ENCODE measurements at places on chromosomes 7 and 10. TPM values are rescaled to one million over a fixed set of nuclear protein-coding genes. Genes with fewer than 3 reads are reported as not detected.
A peak's percentile ranks its signal among the peaks of the same experiment; 100 is the strongest.

ELN gene
- not detected for total RNA-seq

CFTR gene
- total RNA-seq: not detected

ABCA13 gene
- 0.06 TPM for total RNA-seq

ALOX5 gene
- total RNA-seq: 13.6 TPM

CPN1 gene
- not detected for total RNA-seq

NXPH1 gene
- total RNA-seq: not detected

GRCh38 chr7:90552521-90552920 is 43.6 kb upstream of the CDK14 start:
- H3K27me3 ChIP-seq: peaks cover 6% of the 10 kb centered on the region
- no peaks in the 10 kb centered on the region for H3K4me1 ChIP-seq
- no peaks in the 10 kb centered on the region for H3K36me3 ChIP-seq
- H3K27ac ChIP-seq: no peak overlapping the region

DNA sequence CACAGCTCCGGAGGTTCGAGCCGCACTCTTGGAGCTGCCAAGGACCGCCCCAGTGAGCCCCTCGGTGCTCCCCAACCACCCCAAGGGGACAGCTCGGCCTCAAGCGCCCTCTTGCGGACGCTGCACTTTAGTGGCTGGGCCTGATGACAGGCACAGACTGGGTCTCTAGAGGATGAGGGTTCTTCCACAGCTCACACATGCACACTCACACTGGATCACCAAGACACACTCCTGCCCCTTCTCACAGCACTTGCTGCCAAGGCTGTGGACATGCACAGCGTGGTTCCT is 2.1 kb downstream of the RET start:
- H3K27me3 ChIP-seq: peaks cover 39% of the 10 kb centered on the region
- no peaks in the 10 kb centered on the region for H3K36me3 ChIP-seq
- no peak overlapping the region for H3K27ac ChIP-seq
- no peak for DNase-seq
- no peak overlapping the region for H3K4me3 ChIP-seq
- H3K4me1 ChIP-seq: peaks cover 7% of the 10 kb centered on the region

DNA sequence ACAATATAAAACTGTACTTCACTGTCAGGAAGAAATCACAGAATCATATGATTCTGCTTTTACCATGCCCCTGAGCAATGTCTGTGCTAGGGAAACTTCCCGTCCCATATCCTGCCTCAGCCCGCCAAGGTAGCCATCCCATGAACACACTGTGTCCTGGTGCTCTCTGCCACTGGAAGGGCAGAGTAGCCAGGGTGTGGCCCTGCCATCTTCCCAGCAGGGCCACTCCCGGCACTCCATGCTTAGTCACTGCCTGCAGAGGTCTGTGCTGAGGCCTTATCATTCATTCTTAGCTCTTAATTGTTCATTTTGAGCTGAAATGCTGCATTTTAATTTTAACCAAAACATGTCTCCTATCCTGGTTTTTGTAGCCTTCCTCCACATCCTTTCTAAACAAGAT is 31.8 kb downstream of the AP3M1 start:
- H3K27me3 ChIP-seq: no peaks in the 10 kb centered on the region
- H3K4me3 ChIP-seq: no peak overlapping the region
- no peak for DNase-seq

- peaks cover 35% of the 10 kb centered on the region for H3K4me1 ChIP-seq
- H3K27ac ChIP-seq: peak overlapping the region; percentile 2
- no peaks in the 10 kb centered on the region for H3K27me3 ChIP-seq
- no peak for DNase-seq
- peaks cover 4% of the 10 kb centered on the region for H3K36me3 ChIP-seq
These were observed 20.7 kb upstream of the GIMAP8 start for GRCh38 chr7:150429699-150430098.

GRCh38 chr7:38977685-38978084 is at the start of gene POU6F2:
Gene POU6F2, plus strand, starts transcription at chr7:38977909. Its CDS starts 45 bp downstream, at chr7:38977954.
- no peaks in the 10 kb centered on the region for H3K36me3 ChIP-seq
- peaks cover 54% of the 10 kb centered on the region for H3K27me3 ChIP-seq
- H3K4me3 ChIP-seq: no peak within 1 kb of the TSS

DNA sequence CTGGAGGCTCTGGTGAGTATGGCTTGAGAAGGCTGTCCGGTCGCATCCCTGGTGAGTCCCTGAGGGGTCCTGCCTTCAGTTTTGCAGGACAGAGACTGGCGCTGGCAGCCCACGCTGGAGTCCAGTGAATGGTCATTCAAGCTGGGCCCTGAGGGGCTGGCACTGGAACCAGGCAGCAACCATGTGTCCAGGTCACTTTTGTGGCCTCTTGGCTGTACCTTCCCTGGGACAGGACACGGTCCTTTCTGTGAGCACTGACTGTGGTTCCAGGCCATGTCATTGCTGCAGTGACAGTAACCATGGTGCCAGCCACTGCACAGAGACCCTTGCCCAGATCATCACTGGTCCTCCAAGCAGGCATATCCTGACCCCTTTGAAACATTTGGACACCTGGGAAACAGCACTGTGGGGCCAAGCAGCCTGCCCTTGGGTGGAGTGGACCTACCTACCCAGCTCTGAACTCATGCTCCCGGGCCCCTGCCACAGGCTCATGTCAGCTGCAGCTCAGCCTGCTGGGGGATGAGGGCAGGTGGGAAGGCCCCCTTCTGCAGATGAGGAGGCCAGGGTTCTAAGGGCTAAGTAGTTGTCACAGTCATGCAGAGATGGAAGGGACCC is 72.1 kb downstream of the ADCY1 start:
- no peak for DNase-seq
- no peaks in the 10 kb centered on the region for H3K36me3 ChIP-seq
- no peak overlapping the region for H3K27ac ChIP-seq
- no peak overlapping the region for H3K4me3 ChIP-seq

DNA sequence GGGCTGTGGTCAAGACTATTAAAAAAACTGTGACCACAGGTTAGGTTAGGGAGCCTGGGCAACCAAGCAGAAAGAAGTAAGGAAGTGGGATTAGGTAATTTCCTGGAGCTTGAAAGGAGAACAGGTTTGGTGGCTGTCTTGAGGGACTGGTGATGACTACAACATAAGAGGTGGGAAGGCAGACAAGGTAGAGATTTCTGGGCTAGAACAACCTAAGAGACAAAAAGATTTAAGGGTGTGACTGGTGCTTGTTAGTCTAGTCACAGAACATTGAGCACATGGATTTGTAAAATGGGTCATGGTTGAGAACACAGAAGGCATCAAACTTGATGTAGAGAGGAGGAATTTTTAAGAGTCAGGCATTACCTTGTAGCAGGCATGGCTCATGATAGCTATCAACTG is 123.7 kb upstream of the ASAH2 start:
- no peaks in the 10 kb centered on the region for H3K27me3 ChIP-seq
- peaks cover 6% of the 10 kb centered on the region for H3K4me1 ChIP-seq
- peaks cover 18% of the 10 kb centered on the region for H3K36me3 ChIP-seq
- no peak overlapping the region for H3K27ac ChIP-seq
- no peak for DNase-seq

DNA sequence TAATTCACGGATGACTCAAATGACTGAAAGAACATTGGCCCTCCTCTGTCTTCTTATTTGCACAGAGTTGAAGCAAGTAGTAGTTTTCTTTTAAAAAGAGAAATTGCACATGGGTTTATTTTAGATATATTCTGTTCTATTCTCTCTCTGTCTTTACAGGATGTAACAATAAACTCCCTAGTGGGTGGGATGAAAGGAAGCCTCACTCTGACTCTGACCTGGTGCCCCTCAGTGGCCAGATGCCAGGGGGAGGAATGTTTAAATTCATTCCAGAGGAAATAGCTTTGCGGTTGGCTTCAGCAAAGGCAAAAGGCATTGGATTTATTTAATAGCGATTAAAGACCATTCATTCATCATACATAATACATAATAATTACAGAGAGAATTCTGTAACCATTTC is 156.4 kb upstream of the MTPN start:
- H3K27me3 ChIP-seq: no peaks in the 10 kb centered on the region
- H3K4me3 ChIP-seq: no peak overlapping the region
- DNase-seq: no peak
- H3K27ac ChIP-seq: no peak overlapping the region
- no peaks in the 10 kb centered on the region for H3K36me3 ChIP-seq

- H3K4me3 ChIP-seq: no peak overlapping the region
- no peak overlapping the region for H3K27ac ChIP-seq
- peak; percentile 32 for DNase-seq
- H3K27me3 ChIP-seq: peaks cover 2% of the 10 kb centered on the region
These were observed 628.7 kb downstream of the TYW1 start for GRCh38 chr7:67625257-67625737.

DNA sequence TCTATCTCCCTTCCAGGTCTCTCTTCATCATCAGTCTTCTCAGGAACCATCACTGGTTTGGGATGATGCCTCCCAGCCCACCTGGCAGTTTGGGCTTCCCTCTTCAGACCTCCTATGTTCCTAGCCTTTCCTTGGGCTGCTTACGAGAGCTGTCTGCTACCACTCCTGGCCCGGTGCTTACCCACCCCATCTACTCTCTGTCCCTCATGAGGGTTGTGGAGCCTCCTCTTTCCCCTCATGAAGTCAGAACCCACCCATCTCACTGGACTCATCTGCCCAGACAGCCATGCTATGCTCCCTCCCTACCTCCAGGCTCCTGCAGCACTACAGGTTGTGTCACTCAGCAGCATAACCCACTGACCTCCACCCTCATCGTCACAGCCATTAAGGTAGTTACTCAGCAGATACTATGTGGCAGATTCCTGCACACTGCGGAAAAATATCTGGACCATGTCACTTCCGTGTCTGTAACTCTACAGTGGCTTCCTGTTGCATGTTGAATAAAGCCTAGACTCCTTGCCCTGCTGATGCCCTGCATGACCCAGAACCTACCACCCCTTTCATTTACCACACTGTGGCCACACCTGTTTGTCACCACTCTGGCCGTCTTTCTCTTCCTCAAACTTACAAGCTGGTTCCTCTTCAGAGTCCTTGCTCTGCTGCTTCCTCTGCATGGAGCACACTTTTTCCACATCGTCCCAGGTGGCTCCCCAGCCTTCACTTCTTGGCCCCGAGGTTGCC is 2.0 kb downstream of the DBNL start:
- peaks cover 53% of the 10 kb centered on the region for H3K4me1 ChIP-seq
- DNase-seq: peak; percentile 30
- H3K36me3 ChIP-seq: peaks cover 18% of the 10 kb centered on the region

DNA sequence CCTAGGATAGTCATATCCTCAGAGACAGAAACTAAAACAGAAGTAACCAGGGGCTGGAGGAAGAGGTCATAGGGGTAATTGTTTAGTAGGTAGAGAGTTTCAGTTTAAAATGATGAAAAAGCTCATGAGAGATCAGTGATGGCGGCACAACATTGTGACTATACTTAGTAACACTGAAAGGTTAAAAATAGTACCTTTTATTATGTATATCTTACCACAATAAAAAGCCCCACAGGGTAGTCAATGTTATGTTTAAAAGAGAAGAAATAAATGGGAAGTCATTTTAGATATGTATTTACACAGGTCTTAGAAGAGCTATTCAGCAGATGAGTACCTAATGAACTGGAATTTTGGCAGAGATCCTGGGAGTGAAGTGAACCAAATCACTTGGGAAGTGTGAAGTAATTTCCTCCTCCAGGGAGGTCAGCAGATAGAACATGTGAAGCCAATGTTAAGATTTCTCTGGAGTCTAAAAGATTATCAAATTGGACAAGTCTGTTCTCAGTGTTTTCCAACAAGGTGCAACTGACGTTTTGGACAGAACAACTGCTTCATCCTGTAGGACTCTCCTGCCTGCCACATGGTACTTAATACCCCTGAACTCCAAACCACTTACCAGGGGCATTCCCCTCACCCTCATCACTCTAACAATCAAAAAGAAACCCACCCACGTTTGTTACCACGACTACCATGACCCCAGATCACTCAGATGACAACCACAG is 6.4 kb downstream of the CDCA7L start:
- H3K27me3 ChIP-seq: no peaks in the 10 kb centered on the region
- peaks cover 55% of the 10 kb centered on the region for H3K4me1 ChIP-seq
- H3K36me3 ChIP-seq: peaks cover 55% of the 10 kb centered on the region
- H3K27ac ChIP-seq: peak overlapping the region; percentile 82
- DNase-seq: no peak

DNA sequence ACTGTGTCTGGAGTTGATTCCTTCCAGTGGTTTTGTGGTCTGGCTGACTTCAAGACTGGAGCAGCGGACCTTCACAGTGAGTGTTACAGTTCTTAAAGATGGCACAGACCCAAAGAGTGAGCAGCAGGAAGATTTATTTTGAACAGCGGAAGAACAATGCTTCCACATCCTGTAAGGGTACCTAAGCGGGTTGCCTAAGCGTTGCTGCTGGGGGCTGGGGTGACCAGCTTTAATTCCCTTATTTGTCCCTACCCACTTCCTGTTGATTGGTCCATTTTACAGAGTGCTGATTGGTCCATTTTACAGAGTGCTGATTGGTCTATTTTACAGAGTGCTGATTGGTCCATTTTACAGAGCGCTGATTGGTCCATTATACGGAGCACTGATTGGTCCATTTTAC is 13.2 kb downstream of the AKR1B15 start:
- peaks cover 5% of the 10 kb centered on the region for H3K36me3 ChIP-seq
- DNase-seq: no peak
- H3K27ac ChIP-seq: peak overlapping the region; percentile 83
- peaks cover 10% of the 10 kb centered on the region for H3K4me1 ChIP-seq
- peak overlapping the region; percentile 22 for H3K4me3 ChIP-seq

GRCh38 chr10:43260911-43261577 is 5.8 kb downstream of the RASGEF1A start:
- H3K27me3 ChIP-seq: peaks cover 23% of the 10 kb centered on the region
- H3K27ac ChIP-seq: no peak overlapping the region
- no peaks in the 10 kb centered on the region for H3K36me3 ChIP-seq
- H3K4me3 ChIP-seq: no peak overlapping the region
- H3K4me1 ChIP-seq: peaks cover 7% of the 10 kb centered on the region
- DNase-seq: no peak

- no peaks in the 10 kb centered on the region for H3K27me3 ChIP-seq
- no peak overlapping the region for H3K4me3 ChIP-seq
- H3K27ac ChIP-seq: no peak overlapping the region
- H3K36me3 ChIP-seq: no peaks in the 10 kb centered on the region
These were observed 95.8 kb upstream of the TNS3 start for GRCh38 chr7:47677664-47678063.

GRCh38 chr10:104479906-104480593 is 126.4 kb downstream of the CFAP58 start:
- H3K4me1 ChIP-seq: no peaks in the 10 kb centered on the region
- H3K4me3 ChIP-seq: no peak overlapping the region
- H3K36me3 ChIP-seq: no peaks in the 10 kb centered on the region
